ENCODE measurements at places on chromosomes 12 and 14. TPM values are rescaled to one million over a fixed set of nuclear protein-coding genes. Genes with fewer than 3 reads are reported as not detected.

The ZNF10 gene
- 17.3 TPM for total RNA-seq

The IFNG-AS1 gene
- total RNA-seq, result not detected

GRCh38 chr12:13223941-13224340, 27.4 kb downstream of the EMP1 start:
- DNase-seq, result no peak

- DNase-seq, result no peak
These were observed 76.4 kb downstream of the PPP1R12A start for GRCh38 chr12:79858518-79858917.
